ENCODE measurements at places on chromosomes 2 and 18.

- DNase-seq, result no peak
Observed at GRCh38 chr2:126302043-126302442, 353.9 kb upstream of the GYPC start.

DNA sequence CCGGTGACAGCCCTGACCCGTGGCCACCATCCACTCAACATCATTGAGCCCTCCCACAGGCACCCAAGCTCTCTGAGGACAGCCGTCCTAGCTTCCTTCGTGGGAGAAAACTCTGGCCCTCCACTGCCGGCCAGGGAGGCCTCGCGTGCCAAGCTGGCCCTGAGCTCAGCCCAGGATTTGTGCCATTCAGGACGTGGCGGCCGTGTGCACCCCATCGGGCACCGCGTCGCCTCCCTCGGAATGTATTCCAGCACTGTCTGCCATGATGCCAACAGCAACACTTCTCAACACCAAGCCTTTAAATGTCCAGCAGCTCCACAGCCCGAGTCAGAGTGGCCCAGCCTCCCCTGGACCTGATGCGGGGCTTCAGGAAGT, 35.7 kb downstream of the ZNF516 start:
- no peak for DNase-seq

DNA sequence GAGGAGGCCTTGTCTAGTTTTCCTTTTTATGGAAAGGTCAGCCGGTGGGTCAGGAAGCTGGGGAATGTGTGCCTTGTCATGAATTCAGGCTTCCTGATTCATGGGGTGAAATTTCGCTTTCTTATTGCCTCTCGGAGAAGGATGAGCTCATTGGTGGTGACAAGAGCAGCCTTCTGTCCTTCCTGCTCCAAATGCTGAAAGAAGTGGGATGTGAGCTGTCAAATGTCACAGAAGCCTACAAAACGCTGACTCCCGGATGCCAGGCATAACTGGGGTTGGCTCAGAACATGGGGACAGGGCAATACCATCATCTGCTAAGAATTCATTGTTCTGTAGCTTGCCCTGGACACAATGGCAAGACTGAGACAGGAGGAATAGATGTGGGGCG, 55.8 kb upstream of the FAM136A start:
- no peak for DNase-seq

- no peak for DNase-seq
Observed at GRCh38 chr2:74945788-74946331, 12.6 kb upstream of the POLE4 start.

DNA sequence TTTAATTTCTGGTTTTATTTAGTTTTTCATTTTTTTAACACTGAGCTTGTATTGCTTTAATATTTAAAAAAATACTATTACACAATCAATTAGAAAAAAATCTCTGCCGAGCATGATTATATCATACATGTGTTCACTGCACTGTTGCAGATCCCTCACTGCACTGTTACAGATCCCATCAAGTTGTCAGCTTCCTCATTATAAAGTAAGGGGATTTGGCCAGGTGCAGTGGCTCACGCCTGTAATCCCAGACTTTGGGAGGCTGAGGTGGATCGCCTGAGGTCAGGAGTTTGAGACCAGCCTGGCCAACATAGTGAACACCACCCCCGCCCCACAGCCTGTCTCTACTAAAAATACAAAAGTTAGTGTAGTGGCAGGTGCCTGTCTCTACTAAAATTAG, 33.0 kb upstream of the METTL21A start:
- DNase-seq, result no peak

DNA sequence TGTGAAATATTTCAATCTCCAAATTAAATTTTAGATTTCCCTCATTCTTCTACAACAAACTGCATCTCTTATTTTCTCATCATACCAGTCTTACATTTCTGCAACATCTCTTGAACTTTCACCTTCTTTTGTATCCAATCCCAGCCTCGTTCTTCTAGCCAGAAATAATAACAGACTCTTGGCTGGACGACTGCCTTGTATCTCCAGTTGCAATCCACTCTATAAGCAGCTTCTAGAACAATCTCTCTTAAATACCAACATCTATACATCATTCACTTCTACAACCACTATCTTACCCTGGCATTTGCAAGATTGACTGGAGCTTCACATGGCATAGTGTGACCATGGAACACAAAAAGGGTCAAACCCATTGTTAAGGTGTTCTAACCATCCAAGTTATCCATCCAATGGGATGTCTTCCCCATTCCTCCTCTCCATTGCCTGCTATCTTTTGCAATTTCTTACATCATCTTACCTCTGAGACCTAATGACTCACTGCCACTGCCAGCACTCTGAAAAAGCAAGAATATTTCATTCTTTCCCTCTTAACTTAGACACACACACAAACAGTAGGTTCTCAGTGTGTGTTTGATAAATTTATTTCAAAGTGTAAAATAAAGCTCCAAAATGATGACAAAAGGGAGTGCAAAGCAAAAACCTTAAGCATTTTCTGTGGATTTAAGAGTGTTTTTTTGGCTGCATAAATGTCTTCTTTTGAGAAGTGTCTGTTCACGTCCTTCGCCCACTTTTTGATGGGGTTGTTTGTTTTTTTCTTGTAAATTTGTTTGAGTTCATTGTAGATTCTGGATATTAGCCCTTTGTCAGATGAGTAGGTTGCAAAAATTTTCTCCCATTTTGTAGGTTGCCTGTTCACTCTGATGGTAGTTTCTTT, 145.6 kb downstream of the METTL4 start:
- no peak for DNase-seq

GRCh38 chr2:187319441-187320108, 128.5 kb downstream of the CALCRL start:
- no peak for DNase-seq

DNA sequence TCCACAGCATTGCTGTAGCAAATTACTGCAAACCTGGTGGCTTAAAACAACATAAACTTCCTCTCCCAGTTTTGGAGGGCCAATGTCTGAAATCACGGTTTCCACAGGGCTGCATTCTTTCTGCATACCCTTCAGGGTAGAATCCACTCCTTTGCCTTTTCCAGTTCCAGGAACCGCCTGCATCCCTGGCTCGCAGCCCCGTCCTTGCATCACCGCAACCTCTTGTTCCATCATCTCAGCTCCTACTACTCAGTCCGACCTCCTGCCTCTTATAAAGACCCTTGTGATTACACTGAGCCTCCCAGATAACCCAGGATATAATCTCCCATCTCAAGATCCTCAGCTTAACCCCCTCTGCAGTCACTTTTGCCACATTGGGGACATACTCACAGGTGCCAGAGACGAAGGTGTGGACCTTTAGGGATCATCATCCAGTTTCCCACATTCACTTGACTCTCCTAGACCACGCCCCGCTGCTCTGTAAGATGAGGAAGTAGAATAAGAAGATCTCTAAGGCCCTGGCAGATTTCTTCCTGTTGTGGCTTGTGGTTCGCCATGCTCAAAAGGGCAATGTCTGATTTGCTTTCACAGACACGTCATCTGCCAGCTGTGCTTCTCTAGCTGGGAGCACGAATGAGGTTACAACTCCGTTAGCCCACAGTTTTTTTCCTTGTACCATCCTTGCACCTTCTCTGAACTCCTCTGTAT, 103.6 kb upstream of the AGAP1 start:
- no peak for DNase-seq

GRCh38 chr2:121182520-121182919, 102.5 kb downstream of the TFCP2L1 start:
- DNase-seq, result no peak

GRCh38 chr18:44651478-44651877, 29.2 kb upstream of the SETBP1 start:
- DNase-seq, result no peak

DNA sequence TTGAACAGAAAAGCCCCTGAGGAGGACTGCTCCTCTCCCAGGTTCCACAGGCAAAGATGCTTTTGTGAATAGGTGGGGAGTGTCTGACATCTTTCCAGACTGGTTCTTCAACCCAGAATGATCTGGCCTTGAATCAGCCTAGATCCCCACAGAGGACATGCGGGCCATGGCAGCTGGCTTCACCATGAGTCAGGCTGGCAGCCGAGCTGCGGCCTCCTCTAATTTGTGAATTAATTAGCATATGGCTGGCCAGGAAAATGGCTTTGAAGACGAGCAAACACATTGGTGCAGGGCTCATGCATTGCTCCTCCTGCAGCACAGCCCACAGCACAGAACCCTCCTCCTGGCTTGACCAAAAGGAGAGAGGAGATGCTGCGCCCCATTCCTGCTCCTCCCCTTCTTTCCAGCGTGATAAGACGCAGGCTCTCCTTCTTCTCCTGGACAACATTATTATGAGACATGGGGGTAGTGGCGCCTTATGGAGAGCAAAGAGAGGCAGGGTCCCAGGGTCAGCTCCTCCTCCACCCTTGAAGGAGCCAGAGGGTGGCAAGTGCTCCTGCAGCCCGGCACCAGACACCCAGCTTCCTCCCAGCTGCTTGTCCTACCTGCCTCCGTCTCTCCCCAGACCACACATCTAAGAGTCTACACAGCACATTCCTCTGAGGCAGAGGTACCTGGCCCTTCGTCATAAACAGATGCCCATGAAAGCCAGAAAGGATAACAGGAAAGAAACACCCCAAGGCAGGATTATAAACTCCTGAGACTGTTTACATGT, 66.7 kb downstream of the EDAR start:
- no peak for DNase-seq

DNA sequence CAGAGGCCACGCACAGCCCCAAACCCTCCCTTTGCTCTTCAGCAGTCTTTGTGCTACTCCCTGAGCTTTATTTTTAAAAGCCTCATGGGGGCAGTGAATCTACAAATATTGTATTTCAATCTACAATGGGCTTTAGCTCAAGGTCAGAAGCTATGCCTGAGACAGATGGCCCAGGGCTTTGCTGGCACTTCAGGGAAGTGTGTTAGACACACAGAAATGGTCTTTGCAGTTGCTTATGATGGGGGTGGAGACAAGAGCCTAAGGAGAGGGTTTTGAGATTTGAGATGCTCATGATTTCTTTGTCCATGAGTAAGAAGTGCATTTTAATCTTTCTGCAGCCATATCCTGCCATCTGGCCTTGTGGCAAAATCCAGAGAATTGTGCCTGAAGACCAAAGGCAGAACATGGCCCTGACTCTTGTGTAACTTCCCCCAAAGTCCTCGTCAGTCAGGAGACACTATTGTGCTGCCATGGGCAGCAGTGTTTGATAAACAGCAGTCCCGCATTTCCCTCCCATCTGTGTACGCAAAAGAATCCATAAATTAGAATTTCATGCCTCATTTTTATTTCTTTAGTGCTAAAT, 92.6 kb downstream of the VAPA start:
- DNase-seq, result no peak

DNA sequence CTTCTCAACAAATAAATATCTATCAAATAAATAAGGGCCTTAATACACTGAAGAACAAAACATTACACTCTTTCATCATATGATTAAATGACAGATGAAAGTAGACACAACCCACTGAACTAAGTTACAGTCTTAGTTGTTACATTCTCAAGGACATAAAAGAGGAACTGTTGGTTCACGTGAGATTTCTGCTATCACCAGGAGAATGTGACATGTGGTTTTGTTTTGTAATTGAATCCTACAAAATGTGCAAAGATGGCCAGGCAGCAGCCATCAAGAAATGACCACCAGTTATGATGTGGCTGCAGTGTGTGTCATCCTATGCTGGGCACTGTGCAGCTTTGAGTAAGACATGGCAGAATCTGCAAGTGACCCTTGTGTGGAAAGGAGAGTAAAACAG, 310.6 kb upstream of the PIK3C3 start:
- no peak for DNase-seq

DNA sequence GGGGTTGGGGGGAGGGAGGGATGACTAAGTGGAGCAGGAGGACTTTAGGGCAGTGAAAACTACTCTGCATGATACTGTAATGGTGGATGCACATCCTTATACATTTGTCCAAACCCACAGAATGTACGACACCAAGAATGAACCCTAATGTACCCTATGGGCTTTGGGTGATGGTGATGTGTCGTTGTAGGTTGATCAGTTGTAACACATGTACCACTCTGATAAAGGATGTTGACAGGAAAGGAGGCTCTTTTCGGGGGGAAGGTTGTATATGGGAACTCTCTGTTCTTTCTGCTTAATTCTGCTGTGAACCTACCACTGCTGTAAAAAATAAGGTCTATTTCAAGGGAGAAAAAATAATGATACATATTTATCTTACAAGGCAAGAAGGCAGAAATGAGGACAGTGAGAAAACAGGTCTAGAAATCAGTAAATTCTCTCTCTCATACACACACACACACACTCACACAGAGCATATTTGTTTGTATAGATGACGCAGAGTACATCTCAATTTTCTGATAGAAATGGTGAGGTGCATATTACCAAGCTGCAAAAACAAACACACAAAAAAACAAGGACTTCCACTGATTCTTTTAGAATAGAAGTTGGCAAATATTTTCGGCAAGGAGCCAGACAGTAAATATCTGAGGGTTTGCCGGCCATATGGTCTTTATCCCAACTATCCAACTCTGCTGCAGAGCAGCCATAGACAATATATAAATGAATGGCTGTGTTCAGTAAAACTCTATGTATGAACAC, 20.2 kb downstream of the FAM124B start:
- no peak for DNase-seq

DNA sequence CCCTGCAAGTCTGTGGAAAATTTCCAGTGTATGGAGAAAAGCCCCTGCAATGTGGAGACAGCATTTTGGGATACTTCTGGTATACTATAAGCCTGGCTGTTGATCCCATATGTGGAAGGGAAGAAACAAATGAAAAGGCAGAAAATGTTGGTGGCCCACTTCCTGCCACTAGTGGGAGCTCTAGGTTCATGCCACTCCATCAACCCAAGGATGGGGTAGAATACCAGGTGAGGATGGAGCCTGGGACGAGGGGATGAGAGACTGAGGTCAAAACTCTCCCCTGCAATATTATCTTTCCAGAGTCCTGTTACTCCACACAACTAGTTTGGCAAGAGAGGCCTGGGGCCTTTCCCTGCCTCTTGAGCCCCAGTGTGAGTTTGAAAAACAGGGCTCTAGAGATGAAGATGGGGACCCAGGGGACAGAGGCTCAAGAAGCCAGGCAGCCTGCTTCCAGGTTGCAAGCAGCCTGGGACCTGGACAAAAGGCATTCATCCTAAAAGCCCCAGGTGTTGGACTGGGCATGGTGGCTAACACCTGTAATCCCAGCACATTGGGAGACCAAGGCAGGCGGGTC, 31.9 kb downstream of the BMP10 start:
- no peak for DNase-seq

- peak; percentile 47 for DNase-seq
Observed at GRCh38 chr2:232292395-232293154, 86.0 kb upstream of the ALPP start.

GRCh38 chr2:196259507-196260481, 88.4 kb upstream of the STK17B start:
- DNase-seq, result no peak

DNA sequence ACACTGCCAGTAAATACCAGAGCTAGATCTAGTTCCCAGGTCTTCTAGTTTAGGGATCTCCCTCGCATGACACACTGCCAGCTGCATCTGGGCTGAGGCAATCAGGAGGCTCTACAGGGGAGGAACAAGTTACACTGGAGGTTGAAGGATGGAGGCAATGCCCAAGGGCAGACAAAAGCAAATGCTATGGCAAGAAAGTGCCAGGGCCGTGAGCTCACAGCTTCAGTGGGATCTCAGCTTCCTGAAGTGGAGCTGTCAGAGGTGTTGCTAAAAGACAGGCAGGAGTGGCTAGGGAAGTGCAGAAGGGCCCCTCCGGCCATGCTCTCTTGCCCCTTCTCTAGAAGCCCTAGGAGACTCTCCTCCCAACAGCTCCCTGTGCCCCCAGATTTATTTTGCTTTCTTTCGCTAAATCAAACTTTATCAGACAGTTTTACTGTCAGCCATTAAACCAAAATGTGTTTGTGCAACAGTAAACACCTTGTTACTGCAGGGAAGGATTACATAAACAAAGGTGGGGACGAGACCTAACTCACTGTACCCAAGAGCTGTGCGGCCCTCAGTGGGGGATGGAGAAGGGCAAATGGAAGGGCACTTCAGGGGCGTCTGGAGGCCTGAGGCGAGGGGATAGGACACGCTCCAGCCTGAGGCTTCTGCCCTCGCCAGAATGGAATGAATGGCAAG, 39.4 kb upstream of the PKDCC start:
- no peak for DNase-seq

Measured in iPS DF 19.7 (cell line).